ENCODE measurements at places on chromosomes 13 and 19.

GRCh38 chr19:13742756-13743155 lies 21.6 kb upstream of the MRI1 start:
- H3K27me3 ChIP-seq: no peaks in the 10 kb centered on the region
- H3K4me3 ChIP-seq: no peak overlapping the region
- no peak overlapping the region for H3K27ac ChIP-seq
- no peak for DNase-seq

DNA sequence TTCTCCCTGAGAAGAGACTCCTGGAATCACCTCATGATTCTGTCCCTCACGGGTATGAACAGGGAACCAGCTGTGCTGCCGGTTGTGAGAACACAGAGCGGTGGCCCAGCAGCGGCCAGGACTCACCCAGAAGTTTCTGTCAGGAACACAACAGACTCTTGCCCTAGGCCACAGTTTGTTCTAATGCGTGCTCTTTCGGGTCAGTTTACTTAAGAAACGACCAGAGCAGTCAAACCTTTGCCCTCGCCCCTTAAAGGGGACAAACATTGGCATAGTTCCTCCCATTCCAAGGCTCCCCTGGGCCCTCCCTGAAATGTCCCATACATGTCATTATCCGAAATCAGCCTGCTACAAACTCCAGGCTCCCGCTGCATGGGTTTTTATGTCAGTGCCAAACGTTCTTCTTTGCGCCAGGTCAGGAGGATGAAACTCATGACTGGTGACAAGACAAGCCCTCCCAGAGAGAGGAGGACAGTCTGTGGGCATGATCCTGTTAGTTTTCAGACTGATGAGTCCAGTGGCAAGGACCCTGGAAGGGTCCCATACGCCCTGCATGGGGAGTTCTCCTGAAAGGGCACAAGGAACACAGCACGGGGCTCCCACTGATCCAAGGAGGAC lies 18.3 kb downstream of the ZIC5 start:
- peaks cover 7% of the 10 kb centered on the region for H3K4me1 ChIP-seq
- H3K36me3 ChIP-seq: no peaks in the 10 kb centered on the region
- peaks cover 88% of the 10 kb centered on the region for H3K27me3 ChIP-seq
- H3K27ac ChIP-seq: no peak overlapping the region
- DNase-seq: no peak

- H3K4me3 ChIP-seq: no peak overlapping the region
- no peak for DNase-seq
- H3K27me3 ChIP-seq: no peaks in the 10 kb centered on the region
- H3K4me1 ChIP-seq: peaks cover 67% of the 10 kb centered on the region
- no peak overlapping the region for H3K27ac ChIP-seq
Measured at GRCh38 chr19:16358456-16358855, 33.8 kb downstream of the KLF2 start.

DNA sequence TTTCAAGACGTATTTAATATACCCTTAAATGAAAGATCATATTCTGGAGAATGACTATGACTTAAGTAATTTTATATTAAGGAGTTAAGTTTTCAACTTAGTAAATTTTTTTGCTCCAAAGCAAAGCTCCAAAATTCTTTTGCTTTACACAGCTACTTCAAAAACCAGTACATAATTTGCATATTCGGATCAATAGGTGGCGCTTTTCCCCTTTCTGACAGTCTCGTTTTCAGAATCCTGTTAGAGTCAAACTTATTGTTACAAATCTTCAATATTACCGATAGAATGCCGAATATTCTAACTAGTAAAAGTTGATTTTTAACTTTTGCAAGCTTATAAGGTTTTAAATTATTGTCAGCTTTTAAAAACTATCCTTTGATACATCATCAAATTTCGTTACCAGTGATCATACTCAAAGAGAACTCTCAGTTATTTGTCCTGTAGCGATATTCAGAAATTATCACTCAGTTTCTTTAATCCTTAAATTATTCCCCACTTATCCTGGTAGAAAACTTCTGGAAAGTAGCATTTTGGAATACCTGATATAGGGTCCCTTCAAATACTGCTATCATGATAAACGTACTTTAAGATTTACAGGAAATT lies 852.7 kb upstream of the KLHL1 start:
- DNase-seq: no peak
- no peaks in the 10 kb centered on the region for H3K36me3 ChIP-seq
- H3K4me3 ChIP-seq: no peak overlapping the region
- no peaks in the 10 kb centered on the region for H3K4me1 ChIP-seq

DNA sequence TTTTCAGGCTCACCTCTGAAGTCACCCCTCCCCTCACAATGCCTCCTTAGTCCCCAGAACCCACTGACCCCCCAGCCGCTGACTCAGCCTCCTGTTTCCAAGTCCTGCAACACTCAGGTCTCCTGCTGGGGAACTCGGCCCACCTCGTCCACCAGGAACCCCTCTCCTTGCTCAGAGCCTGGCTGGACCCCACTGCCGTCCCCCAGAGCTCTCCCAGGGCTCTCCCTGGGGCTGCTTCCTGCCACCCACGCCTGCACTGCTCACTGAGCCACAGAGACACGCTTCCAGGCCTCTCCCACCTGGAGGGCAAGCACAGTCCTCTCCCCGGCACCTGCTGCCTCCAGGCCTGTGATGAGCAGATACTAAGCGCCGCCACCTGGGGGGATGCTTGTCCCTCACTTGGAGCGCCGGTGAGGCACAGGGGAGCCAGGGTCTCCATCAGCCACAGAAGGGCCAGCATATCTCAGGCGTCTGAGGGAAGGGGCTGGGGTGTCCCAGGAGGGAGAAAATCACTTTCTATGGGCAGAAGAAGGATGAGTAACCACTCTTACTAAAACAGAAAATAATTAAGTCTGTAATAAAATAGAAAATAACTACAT lies 53.8 kb downstream of the KLF2 start:
- peaks cover 18% of the 10 kb centered on the region for H3K36me3 ChIP-seq
- H3K27me3 ChIP-seq: no peaks in the 10 kb centered on the region
- no peak overlapping the region for H3K4me3 ChIP-seq

DNA sequence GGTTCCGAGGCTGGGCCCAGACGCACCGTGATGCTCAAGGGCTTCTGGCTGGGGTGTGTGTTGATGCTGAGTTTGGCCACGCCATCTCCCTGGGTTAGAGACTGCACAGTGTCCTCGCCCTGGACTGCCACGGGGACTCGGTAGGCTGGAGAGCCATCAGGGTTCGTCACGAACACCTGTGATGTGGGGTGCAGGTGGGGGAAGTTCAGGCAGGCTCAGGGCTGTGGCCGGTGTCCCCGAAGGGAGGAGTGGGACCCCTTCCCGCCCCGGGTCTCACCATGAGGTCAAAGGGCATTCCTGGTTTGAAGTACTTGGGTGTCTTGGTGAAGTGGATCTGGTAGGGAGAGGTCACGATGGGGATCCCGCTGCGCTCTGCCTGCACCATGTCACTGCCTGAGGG lies 8.2 kb downstream of the C3 start:
- H3K4me3 ChIP-seq: no peak overlapping the region
- no peak overlapping the region for H3K27ac ChIP-seq
- no peak for DNase-seq
- H3K4me1 ChIP-seq: peaks cover 10% of the 10 kb centered on the region
- peaks cover 41% of the 10 kb centered on the region for H3K27me3 ChIP-seq
- no peaks in the 10 kb centered on the region for H3K36me3 ChIP-seq

DNA sequence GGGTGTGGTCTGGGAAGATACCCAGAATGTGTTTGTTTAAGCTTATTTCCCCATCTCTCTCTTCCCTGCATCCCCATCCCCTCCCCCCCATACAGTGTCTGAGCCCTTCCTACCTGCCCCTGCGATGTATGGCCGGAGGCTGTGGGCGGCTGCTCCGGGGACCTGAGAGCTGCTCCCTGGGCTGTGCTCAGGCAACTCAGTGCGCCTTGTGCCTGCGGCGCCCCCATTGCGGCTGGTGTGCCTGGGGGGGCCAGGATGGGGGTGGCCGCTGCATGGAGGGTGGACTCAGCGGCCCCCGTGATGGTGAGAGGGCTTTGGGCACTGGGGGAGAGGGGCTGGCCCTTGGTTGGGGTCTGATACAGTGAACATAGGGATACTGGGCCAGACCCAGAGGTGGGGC lies 21.7 kb downstream of the CNFN start:
- peaks cover 8% of the 10 kb centered on the region for H3K4me1 ChIP-seq
- no peak overlapping the region for H3K27ac ChIP-seq
- no peak for DNase-seq

GRCh38 chr19:52516191-52516590 lies 11.3 kb upstream of the ZNF808 start:
- no peaks in the 10 kb centered on the region for H3K4me1 ChIP-seq
- H3K36me3 ChIP-seq: peaks cover 40% of the 10 kb centered on the region
- H3K27me3 ChIP-seq: no peaks in the 10 kb centered on the region
- no peak overlapping the region for H3K27ac ChIP-seq

DNA sequence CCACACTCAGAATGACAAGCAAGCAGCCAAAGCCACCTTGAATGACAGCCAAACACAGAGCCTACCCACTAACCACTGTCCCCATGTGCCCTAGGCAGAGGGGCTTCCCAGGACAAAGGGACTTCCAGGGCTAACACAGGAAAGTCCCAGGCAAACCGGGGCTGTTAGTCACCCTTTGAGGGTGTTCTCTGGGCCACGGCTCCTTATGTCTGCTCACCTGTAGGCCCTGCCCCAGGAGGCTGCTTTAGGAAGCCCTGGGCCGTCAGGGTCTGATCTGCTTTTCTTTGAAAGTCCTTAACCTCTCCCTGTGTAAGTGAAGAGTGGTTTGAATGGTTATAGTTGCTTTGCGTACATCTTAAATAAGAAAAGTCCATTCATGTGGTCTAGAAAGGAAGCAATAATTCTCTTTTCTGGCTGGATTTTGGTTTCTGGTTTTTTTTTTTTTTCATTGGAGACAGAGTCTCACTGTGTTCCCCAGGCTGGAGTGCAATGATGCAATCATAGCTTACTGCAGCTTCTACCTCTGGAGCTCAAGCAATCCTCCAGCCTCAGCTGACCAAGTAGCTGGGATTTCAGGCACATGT lies 161.4 kb downstream of the EFNB2 start:
- DNase-seq: peak; percentile 12
- H3K27ac ChIP-seq: no peak overlapping the region
- H3K4me1 ChIP-seq: no peaks in the 10 kb centered on the region
- H3K27me3 ChIP-seq: peaks cover 11% of the 10 kb centered on the region
- no peaks in the 10 kb centered on the region for H3K36me3 ChIP-seq

GRCh38 chr19:40228346-40228745 lies 1.9 kb upstream of the CCNP start:
- no peak for DNase-seq
- no peak overlapping the region for H3K4me3 ChIP-seq
- no peak overlapping the region for H3K27ac ChIP-seq

DNA sequence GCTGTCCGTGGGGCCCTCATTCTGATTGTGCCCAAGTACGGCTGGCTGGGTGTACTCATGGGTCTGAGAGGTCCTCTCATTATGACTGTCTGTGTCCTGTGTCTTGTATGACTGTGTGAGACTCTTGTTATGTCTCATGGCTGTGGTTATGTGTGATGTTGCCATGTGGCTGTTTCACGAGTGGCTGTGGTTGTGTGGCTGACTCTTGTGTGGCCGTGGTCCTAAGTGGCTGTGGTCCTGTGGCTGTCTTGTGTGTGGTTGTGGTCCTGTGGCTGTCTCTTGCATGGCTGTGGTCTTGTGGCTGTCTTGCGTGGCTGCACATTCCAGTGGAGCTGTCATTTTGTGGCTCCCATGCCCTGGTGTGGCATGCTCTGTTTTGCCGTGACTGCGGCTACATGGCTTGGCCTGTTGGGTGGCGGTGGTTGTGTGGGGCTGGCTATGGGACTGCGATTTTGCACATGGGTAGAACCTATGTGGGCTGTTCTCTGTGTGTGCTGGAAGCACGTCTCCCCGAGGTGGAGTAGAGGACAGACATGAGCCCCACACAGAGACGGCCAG lies 2.5 kb downstream of the LYL1 start:
- H3K4me3 ChIP-seq: peak overlapping the region; percentile 68
- H3K27me3 ChIP-seq: peaks cover 17% of the 10 kb centered on the region
- peak; percentile 75 for DNase-seq
- H3K36me3 ChIP-seq: peaks cover 10% of the 10 kb centered on the region

DNA sequence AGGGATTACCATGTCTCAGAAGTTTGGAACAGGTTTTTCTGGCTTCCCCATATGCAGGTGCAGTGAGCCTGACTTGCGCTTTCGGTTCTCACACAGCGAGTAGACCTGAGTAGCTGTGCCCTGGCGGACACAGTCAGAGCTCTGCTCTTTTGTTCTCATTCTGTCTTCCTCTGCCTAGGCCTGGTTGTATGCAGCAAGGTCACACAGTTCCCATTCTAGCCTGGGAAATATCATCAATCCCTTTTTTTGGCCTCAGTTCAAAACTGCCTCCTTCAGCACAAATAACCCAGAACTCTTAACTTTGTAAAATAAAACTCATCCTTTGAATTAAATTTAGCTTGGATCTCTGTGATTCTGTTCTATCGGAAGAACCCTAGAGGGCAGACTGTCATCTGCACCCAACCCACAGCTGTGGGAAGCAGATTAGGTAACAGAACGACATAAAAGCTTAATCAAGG lies 10.2 kb downstream of the OXGR1 start:
- no peak overlapping the region for H3K4me3 ChIP-seq
- no peak overlapping the region for H3K27ac ChIP-seq
- peaks cover 13% of the 10 kb centered on the region for H3K4me1 ChIP-seq
- no peak for DNase-seq

GRCh38 chr19:49684251-49684982 lies 5.0 kb upstream of the ADM5 start:
- H3K27ac ChIP-seq: no peak overlapping the region
- H3K36me3 ChIP-seq: peaks cover 60% of the 10 kb centered on the region
- H3K4me1 ChIP-seq: peaks cover 36% of the 10 kb centered on the region
- DNase-seq: no peak
- H3K27me3 ChIP-seq: no peaks in the 10 kb centered on the region

- no peak for DNase-seq
- H3K27ac ChIP-seq: no peak overlapping the region
- H3K4me1 ChIP-seq: no peaks in the 10 kb centered on the region
- H3K36me3 ChIP-seq: peaks cover 8% of the 10 kb centered on the region
- no peaks in the 10 kb centered on the region for H3K27me3 ChIP-seq
Measured at GRCh38 chr19:45276284-45276687, 25.2 kb downstream of the MARK4 start.

- no peak overlapping the region for H3K4me3 ChIP-seq
- no peaks in the 10 kb centered on the region for H3K27me3 ChIP-seq
- H3K4me1 ChIP-seq: no peaks in the 10 kb centered on the region
- H3K27ac ChIP-seq: no peak overlapping the region
- no peak for DNase-seq
Measured at GRCh38 chr13:80666782-80667552, 326.0 kb upstream of the SPRY2 start.

GRCh38 chr13:112885782-112886268 lies 83.2 kb upstream of the MCF2L start:
- DNase-seq: no peak
- no peak overlapping the region for H3K4me3 ChIP-seq
- no peaks in the 10 kb centered on the region for H3K4me1 ChIP-seq
- H3K27me3 ChIP-seq: no peaks in the 10 kb centered on the region

DNA sequence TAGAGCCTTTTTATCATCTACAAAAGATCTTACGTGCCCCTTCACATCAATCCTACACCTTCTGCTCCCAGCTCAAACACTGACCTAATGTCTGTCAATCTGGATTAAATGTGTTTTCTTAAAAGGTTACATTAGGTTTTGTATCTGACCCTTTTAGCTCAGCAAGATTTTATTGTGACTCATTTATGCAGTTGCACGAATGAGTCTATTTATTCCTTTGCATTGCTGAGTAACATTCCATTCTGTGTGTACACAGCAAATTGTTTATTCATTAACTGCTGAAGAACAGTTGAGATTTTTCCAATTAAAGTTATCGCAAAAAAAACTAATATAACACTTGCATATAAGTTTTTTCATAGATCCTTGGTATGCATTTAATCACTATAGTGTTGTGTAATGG lies 253.9 kb upstream of the GPC6 start:
- H3K4me1 ChIP-seq: no peaks in the 10 kb centered on the region
- H3K27me3 ChIP-seq: no peaks in the 10 kb centered on the region
- H3K27ac ChIP-seq: no peak overlapping the region
- H3K4me3 ChIP-seq: no peak overlapping the region
- no peak for DNase-seq
- no peaks in the 10 kb centered on the region for H3K36me3 ChIP-seq
